AG20443 (cell line): ENCODE measurements at places on chromosomes 4 and X.

DNA sequence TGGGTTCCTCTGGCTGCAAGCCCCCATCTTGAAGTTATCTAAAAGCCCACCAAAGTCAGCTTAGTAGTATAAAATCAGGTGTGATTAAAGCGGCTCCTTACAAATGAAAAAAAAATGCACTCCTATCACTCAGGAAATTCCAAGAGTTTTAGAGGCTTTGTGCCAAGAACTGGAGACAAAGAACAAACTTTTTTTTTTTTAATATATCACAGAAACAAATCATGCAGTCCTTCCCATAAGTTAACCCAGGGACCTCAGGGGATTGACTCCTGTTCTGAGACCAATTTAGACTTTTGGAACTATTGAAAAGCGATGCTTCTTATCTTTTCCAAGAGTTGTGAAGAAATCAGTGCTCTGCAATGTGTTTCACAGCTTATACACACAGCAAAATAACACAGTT lies 53.6 kb downstream of the HHIP start:
- no peak for DNase-seq

DNA sequence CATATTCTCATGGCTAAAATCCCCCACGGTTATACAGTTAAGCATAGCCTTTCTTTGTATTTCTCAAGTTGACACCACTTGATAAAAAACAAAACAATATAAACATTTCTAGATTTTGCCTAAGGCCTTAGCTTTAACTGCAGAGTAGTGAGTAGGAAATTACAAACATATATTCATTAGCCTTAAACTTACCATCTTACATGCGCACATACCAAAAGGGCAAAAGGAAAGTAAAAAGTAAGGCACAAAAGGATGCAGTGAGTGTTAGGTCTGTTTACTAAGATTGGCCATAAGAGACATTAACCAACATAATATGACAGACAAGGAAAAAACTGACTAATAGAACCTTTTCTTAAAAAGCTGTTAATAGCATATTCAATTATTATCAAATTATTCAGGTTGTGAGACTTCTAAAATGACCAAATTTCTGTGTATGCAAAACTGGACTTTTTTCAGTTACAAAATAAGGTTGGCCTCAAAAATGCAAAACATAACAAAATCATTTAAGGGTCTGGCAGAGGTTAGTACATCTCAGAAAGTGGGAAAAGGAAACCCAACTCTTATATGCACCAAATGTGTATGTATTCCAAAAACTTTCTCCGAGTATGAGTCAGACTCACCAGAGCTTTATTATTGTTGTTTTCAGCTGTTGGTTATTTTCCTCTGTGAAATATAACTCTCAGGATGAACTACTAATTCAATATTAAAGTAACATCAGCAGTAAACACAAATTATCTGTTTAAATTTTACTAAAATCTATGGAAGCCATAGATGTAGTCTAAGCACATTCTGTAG lies 39.9 kb downstream of the SEPSECS start:
- DNase-seq = no peak

GRCh38 chr4:61540944-61541343 lies 340.8 kb downstream of the ADGRL3 start:
- no peak for DNase-seq

GRCh38 chr4:153421941-153422340 lies 44.2 kb upstream of the TMEM131L start:
- DNase-seq = no peak

DNA sequence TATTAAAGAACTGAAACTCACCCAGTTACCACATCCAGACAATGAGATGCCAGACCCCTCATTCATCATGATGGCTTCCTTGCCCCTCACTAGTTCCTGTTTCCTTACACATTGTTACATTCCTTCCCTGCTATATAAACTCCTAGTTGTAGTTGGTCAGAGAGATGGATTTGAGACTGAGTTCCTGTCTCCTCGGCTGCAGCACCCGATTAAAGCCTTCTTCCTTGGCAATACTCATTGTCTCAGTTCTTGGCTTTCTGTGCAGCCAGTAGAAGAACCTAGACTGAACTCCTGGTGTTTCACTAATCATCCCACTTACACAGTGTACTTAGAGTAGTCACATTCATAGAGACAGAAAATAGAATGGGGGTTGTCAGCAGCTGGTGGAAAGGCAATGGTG lies 324.7 kb downstream of the TRIML1 start:
- no peak for DNase-seq

GRCh38 chr4:172515266-172515879 lies 653.2 kb upstream of the GALNT7 start:
- DNase-seq = no peak

- DNase-seq = no peak
Measured at GRCh38 chr4:105225500-105225899, 78.8 kb downstream of the TET2 start.

GRCh38 chr4:76486588-76487276 lies 51.7 kb downstream of the SHROOM3 start:
- no peak for DNase-seq
